ENCODE measurements at places on chromosomes 5 and 9.

DNA sequence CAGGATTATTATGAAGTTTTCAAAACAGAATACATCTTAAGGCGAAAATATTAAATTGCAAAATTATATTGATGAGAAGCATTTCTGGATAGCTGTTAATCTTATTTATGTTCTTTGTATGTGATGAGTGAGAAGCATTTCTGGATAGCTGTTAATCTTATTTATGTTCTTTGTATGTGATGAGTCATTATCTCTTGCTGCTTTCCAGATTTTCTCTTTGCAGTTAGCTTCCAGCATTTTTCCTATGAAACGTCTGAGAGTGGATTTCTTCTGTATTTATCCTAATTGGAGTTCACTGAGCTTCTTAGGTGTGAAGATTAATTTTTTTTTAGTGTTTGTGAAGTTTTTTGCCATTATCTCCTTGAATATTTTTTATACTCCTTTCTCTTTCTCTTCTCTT, 8.2 kb downstream of the TMEM232 start:
- DNase-seq, result no peak

- DNase-seq, result no peak
Observed at GRCh38 chr5:143129910-143130612, 273.4 kb downstream of the NR3C1 start.

DNA sequence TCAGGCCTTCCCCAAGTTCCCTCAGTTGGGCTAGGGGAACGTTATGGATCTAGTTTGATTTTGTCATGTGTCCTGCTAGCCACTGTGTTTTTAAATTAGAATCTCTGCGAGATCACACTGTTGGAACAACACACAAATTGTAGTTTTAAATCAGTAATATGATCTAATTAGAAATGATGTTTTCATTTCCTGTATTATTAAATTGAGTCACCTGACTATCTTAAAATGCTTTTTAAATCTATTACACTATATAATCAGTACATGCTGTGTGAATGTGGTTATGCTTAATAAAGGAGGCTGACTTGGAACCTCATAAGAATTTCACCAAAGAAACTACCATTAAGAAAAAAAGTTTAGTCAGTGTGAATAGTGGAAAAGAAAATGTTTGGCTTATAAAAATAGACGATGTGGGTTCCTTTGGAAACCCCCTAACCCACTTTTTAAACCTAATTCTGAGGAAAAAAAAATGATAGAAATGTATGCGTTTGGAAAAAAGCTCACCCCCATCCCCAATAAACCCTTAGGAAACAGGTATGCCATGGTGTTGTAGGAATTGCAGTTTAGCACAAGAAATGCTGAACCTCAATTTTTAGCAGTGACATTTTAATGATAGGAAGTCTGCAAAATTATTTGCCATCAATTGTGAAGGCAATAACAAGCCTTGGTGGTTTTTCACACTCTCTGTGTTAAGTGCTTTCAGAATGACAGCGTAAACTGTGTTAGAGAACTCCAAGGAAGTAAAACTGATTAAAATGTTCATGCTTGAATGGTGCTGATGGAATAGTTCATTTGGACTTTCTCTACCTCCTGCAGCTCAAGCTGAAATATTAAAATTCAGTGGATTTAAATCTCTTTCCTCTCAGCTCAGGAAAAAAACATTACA, 59.0 kb downstream of the TLE4 start:
- no peak for DNase-seq

GRCh38 chr5:148781766-148782165, 44.6 kb upstream of the ADRB2 start:
- DNase-seq, result no peak

GRCh38 chr5:149956685-149957084, 3.9 kb upstream of the SLC26A2 start:
- no peak for DNase-seq

DNA sequence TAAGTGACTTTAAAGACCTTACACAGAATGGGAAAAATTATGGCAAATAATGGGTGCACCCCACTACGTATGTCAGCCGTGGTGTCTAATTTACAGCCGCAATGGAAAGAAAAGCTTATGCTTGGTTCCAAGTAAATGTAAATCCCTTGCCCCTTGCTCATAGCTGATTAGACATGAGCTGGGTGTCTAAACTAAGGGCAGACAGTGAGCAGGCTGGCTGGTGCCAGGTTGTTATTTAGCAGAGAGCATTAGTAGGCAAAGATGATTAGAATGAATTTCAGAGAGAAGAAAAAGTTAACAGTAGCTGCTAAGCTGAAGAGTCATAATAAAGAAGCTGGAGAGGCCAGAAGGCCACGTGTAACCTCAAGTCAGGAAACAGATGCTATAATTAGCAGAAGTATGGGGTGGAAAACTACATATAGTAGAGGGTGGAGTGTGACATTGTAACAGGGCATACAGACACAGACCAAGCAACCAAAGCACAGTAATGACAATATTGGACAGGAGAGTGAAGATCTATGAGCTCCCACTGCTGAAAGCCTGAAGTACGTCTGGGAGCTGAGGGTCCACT, 257.7 kb downstream of the MCTP1 start:
- peak; percentile 81 for DNase-seq

DNA sequence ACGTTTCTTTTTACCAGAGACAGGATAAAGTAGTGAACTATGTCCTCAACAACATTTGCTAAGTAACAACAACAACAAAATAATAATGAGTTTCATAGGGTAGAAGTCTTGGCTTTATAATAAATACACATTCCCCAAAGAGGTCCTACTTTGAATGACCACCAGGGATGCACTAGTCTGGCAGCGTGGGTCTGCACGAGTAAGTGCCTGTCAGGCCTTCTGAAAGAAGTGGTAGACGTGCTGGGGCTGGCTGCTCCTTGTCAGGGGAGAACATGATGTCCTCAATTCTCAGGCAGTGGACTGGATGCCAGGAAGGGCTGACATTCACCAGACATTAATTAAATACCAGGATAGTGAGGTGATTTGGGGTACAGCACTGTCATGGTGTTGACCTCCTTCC, 331.1 kb downstream of the TMEM38B start:
- DNase-seq, result no peak

DNA sequence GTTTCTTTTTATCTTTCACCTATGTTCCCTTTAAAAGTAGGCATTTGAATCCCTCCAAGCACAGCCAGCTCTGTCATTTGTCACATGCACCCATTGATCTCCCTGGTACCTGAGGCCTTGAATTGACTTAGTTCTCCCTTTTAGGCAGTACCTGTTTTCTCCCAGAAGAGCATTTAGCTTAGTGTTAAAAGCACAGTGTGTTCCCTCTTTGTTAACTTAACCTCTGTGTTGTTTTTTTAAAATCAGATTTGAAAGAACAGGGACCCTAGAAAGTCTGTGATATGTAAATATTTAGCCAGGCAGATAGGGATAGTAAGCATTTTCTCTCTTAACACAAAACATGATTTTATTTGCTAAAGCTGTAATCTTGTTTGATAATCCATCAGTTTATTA, 113.8 kb upstream of the SPATA31D4 start:
- no peak for DNase-seq

- DNase-seq, result peak; percentile 18
Observed at GRCh38 chr9:5425006-5425628, 12.6 kb downstream of the PLGRKT start.

DNA sequence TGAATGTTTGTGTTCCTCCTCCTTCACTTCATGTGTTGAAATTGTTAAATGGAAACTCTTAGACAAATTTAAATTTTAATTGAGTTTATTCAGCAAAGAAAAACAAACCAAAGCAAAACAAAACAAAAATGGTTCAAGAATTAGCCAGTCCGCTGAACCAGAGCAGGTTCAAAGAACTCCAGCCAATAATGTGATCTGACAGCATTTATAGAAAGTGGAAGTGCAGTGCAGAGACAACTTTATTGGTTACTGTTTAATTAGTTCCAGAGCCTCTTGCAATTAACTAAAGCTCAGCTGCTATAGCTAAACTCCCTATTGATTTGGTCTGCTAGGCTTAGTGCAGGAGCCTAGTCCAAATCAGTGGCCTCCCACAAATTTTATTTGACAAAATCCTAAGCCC, 132.9 kb downstream of the RNF180 start:
- no peak for DNase-seq

DNA sequence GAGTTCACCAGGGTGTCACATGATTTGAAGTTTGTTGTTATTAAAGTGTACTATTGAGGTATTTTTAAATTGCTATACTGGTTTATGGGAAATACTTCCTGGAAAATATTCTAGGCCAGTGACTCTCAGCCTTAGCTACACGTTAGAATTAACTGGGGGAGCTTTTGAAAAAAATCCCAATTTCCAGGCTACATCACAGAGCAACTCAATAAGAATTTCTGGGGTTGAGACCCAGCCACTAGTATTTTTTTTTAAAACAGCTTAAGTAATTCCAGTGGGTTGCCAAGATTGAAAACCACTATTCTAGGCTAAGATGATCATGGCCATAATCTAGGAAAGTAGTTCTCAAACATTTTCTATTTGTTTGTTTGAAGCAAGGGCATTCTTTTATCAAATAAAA, 142.9 kb upstream of the GRIA1 start:
- DNase-seq, result no peak

GRCh38 chr5:74027732-74028338, 401.8 kb downstream of the ARHGEF28 start:
- no peak for DNase-seq

GRCh38 chr5:149528281-149529060, 22.8 kb downstream of the CSNK1A1 start:
- DNase-seq, result no peak

Measured in hematopoietic multipotent progenitor cell (in vitro differentiated cells).